ENCODE measurements at places on chromosomes 6 and 20.
A peak's percentile ranks its signal among the peaks of the same experiment; 100 is the strongest.

DNA sequence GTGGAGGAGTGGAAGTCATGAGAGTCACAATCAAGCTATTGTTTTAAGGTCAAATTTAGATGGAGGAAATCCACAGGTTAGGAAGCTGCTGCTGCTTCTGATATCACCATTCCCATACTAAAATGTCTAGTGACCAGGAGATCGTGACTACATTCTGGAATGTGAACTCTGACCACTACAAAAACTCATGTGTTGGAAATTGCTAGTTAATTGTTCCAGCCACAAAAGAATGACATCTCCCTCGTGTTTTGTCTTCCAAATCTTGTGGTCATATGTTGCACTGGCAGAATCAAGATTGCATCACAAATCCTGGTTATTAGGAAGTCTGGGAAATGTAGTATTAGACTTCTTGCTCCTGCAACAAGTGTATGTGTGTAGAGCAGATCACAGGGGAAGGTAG lies 441.9 kb downstream of the CD109 start:
- ATAC-seq: no peak

DNA sequence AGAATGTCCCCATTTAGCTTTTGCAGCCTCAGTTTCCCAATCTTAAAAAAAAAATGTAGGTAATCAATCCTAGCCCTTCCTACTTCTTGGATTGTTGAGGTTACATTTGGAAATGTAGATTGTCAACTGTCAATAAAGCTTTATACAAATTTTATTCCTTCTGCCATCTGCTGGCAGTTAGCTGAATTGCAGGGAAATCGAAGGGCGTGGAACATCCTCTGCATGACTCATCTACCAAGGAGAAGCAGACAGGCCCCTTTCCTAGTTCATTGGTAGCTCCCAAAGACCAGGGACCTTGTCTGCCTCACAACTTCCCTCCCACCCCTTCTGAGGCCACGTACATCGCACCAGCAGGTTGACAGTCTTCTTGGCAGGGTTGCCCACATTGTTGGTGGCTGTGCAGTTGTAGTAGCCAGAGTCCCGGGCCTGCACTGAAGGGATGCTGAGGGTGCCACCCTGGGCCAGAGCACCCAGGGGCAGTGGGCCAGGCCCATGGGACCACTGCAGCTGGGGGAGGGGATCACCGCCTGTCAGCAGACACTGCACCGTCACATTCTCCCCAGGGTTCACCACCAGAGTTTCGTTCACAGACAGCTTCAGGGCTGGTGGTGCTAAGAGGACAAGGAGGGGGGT lies 43.6 kb downstream of the MDGA1 start:
- ATAC-seq: no peak

GRCh38 chr20:25014816-25015215 lies 22.3 kb upstream of the APMAP start:
- ATAC-seq: no peak

GRCh38 chr6:56671651-56672461 lies 29.2 kb upstream of the DST start:
- peak; percentile 65 for ATAC-seq
